ENCODE measurements at places on chromosomes 5 and 9.

DNA sequence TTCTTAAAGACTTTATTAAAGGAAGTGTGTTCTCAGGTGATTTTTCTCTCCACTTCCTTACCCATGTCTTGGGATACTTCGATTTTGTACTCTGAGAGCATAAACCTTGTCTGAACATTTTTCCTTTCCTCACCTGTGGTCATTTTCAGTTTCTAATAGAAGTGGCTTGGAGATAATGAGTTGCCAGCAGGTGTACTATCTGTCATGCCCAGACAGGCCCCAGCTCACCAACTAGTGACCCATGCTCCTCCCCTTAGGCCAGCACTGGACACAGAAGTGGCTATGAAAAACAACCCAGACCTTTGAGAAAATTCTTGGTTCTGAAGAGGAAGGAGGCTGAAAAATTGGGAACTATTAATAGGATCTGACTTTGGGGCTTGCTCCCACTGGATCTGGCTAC, 49.2 kb upstream of the SMIM32 start:
- DNase-seq = no peak

- DNase-seq = peak; percentile 67
These were observed 30.6 kb downstream of the ANKRD55 start for GRCh38 chr5:56202483-56202882.

DNA sequence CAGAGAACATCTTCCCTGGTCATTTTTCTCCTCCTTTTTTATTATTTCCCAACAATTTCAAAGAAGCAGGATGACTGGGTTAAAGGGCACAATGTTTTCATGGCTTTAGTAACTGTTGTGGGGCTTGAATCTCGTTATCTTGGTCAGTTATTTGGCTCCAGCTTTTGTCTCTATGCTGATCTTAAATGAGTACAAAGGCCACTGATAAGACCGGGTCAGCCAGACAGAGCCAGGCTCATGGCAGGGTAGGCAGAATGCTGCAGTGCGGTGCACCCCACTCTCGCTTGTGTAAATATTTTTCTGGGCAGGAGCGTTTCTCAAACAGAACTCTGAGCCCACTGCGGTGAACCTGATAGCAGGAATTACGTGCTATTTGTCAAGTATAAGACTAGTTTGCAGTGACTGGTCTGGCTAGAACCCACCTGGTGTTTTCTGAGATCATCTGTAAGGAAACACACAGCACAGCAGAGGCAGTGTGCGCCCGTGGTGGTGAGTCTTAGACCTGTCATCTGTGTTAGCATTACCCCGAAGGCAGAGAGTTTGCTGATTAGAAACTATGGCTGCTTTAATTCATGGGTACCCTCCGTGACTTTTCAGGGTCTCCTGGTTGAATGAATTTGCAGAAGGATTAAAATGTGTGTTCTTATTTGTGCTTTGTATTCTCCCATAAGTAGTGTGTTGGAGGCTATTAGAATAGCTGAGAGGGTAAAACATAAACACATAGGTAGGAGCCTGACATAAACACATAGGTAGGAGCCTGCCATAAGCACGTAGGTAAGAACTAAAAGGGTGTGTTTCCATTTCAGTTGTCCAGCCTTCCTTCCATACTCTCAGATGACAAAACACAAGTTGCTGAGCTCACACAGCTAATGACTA, 158.6 kb upstream of the DMRT1 start:
- DNase-seq = peak; percentile 49

- peak; percentile 18 for DNase-seq
These were observed 5.7 kb upstream of the EXOC3 start for GRCh38 chr5:437281-437771.

GRCh38 chr5:128328446-128328845, 209.6 kb downstream of the FBN2 start:
- peak; percentile 7 for DNase-seq

DNA sequence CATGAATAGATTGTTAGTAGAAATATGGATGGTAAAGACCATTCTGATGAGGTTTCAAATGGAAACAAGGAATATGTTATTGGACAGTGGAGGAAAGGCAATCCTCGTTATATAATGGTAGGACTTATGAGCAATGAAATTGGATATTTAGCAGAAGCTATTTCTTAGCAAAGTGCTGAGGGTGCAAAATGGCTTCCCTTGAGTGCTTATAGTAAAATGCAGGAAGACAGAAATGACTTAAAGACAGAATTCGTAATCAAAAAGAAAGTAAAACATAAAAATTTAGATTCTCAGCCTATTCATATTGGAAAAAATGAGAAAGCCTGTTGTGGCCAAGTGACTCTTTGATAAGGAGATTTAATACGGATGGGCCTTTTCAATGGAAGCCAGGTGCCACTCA, 102.1 kb upstream of the ADRA1B start:
- DNase-seq = no peak

DNA sequence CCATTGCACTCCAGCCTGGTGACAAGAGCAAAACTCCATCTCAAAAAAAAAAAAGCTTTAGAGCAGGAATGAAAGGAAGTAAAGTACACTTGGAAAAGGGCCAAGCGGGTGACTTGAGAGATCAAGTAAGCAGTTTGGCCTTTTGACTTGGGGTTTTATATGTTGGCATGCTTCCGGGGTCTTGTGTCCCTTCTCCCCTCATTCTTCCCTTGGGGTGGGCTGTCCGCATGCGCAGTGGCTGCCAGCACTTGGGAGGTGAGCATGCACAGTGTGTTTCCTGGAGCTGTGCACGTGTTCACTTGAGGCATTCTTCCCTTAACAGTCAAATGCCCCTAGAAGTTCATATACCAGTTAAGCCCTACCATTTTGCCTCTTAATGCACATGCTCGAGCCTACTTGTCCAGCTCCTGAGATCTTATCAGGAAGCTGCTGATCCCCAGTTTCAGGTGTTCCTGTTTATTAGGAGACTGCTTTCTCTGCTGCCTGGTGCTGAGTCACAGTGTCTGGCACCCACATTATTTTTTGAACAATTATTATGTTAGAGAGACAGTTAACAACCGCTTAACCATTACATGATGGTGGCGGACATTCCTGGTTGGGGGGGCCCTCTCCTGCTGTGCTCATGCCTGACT, 32.6 kb upstream of the PRRC2B start:
- peak; percentile 16 for DNase-seq

DNA sequence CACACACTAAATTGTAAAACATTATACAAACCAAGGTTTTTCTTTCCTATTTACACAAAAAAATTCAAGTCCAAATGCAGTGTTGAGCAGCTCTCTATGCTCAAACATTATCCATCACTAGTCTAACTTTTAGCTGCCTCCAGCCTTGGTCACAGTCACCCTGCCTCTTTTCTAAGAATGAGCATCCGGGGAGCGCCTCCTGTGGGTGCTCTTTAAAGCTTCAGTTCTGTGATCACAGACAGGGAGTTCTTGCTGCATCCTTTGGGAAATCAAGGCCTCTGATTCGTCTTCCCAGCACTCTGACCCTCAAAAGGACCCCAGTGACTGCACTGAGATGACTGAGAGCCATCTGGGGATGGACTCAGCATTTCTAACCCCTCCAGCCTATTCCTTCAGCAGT, 289.6 kb downstream of the SEC61B start:
- no peak for DNase-seq

- DNase-seq = no peak
These were observed 9.9 kb upstream of the SLC25A48 start for GRCh38 chr5:135824541-135825041.

- DNase-seq = peak; percentile 82
These were observed 89.7 kb upstream of the CCNG1 start for GRCh38 chr5:163347671-163348070.

- no peak for DNase-seq
These were observed 46.8 kb downstream of the FBN2 start for GRCh38 chr5:128491291-128491690.

- no peak for DNase-seq
These were observed 45.4 kb downstream of the PPP2R2B start for GRCh38 chr5:146832985-146833732.

DNA sequence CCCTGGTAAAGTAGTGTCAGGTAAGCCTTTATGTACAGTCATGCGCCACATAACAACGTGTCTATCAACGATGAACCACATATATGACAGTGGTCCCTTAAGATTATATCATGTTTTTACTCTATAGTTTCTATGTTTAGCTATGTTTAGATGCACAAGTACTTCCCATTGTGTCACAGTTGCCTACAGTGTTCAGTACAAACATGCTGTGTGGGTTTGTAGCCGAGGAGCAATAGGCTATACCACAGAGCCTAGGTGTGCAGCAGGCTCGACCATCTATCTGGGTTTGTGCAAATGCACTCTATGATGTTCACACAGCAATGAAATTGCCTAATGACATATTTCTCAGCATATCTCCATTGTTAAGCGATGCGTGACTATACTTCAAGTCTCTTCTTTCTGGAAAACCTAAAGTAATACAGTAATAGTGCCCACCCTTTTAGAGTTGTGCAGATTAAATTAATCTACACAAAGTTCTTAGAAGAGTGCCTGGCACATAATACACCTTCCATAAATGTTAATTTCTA, 295.9 kb downstream of the ARHGAP26 start:
- DNase-seq = no peak

GRCh38 chr9:104927216-104927911, 591 bp downstream of the ABCA1 start:
- peak; percentile 58 for DNase-seq

DNA sequence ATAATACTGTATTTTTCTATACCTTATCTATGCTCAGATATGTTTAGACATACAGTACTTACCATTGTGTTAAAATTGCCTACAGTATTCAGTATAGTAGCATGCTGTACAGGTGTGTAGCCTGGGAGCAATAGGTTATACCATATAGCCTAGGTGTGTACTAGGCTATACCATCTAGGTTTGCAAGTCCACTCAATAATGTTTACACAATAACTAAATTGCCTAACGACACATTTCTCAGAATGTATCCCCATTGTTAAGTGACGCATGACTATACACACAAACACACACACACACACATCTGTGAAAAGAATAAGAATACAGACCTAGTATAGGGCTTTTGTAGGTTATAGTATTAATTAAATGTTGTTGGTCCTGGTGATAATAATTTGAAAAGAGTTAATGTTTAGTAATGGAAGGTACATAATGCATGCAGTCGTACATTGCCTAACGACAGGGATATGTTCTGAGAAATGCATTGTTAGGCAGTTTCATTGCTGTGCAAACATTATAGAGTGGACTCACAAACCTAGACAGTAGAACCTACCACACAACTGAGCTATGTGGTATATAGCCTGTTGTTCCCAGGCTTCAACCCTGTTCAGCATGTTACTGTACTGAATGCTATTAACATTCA, 13.6 kb downstream of the TDRD7 start:
- DNase-seq = no peak

DNA sequence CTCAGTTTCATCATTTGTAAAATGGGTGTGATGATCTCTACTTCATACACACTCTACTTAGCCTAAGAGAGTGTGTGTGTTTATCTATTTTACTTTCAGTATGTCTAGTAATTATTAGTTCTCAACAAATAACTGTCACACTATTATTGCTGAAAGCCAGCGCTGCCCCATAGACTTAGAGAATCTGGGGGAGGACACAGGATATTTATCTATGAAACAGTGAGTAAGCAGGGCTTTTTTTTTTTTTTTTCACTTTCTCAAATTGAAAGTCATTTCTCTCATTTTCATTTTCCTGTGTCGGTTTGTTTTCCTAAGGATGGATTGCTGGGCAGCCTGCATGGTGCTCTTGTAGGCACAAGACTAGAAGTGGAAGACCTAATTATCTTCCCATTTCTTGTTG, 248.4 kb upstream of the RPS23 start:
- no peak for DNase-seq

DNA sequence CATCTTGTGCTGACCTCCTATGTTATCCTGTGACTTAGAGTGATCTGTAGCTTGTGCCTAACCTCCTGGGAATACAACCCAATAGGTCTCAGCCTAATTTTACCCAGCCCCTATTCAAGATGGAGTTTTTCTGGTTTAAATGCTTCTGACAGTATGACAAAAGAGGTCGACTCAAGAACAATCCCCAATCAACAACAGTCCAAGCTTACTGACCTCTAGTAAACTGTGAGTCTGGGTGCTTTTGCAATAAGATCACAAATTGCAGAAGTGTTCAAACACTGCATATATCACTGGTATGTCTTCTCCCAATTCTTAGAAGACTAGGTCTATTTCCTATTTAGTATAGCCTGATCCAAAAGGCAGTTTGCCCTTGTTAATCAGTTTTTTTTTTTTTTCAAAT, 323.5 kb upstream of the PTGER4 start:
- peak; percentile 3 for DNase-seq

DNA sequence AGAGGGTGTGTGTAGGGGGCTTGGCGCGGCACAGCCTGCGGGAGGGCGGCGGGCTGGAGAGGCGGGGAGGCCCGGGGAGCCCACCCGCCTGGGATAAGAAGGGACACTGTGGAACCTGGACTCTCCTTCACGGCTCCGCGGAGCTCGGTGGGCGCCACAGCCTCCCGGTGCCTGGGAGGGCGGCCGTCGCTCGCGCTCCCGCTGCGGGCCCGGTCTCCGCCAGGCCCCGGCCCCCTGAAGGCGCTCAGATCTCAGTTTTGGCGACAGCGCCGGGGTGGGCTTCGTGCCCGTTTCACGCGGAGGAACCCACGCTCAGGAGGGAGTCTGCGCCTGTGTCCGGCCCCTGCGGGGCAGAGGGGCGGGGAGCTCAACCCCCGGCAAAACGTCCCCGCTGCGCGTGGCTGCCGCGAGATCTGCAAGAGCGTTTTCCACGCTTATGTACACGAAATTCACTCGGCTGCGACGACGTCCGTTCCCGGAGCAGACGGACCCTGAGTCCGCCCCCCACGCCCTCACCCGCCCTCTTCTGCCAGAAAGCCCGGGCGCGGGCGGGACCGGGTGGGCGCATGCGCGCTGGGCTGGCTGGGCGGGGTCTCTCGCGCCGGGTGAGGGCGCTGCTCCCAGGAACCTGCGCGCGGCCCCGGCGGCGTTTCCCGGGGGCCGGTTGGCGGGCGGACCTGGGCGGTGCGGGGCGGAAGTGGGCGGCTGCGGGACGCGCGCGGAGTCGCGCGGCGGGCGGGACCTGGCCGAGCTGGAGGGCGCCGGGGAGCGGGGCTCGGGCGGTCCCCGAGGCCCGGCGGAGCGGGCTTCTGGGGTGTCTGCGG, at the start of gene NELFB:
TSS of gene NELFB (plus strand) at position 704 of the 824 bp plus-strand sequence.
- peak; percentile 85 for DNase-seq

GRCh38 chr9:24590432-24590831, 44.7 kb upstream of the IZUMO3 start:
- DNase-seq = no peak

DNA sequence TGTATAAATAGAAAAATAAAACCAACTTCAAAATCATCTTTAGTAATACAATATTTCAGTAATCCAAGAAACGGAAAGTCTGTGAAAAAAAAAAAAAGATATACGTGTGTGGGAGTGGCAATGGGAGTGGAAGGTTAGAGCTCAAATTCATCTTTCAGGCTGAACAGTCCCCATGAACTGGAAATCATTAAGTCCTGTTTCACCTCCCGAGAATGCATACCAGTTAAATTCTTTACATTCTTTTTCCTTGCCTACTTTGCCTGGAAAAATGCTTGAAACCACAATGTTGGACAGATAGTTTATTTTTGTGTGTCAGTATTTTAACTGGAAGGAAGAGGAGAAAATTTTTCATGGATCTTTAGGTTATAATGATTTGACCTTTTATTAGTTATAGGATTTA, 166.8 kb downstream of the MUSK start:
- peak; percentile 94 for DNase-seq

DNA sequence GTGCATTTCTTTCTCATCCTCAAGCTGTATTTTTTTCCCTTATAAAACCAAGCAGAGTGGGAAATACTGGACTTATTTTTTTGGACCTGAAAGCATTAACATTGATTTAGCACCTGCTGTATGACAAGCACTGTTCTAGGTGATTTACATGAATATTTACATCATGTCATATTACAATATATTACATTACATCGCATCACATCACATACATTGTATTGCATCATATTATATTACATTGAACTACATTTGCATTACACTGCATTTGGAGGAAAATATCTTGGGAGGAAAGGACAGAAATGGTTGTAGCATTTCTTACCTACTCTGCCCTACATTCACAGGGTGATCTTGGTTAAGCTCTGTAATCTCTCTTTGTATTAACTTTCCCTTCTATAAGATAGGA, 11.2 kb upstream of the PDCD1LG2 start:
- DNase-seq = no peak
